Iris pigment epithelial cell (primary cell): ENCODE measurements at places on chromosomes 6 and 20.
A peak's percentile ranks its signal among the peaks of the same experiment; 100 is the strongest.

DNA sequence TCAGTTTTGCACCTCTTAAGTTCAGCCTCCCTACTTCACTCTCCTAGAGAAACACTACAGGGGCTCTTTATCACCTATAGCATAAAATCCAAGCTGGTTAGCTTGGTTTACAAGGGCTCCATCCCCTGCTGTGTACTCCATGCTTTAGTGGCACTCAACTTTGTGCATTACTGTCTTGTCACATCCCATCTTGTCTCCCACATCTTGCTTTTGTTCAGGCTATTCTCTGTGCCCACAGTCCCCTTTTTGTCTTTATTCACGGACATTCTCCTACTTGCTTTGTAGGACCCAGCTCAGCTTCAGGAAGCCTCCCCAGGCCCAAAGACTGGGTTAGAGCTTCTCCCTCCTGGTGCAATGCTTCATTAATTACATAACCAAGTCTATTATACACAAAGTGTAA, 107.9 kb upstream of the SPACA1 start:
- no peak for DNase-seq

DNA sequence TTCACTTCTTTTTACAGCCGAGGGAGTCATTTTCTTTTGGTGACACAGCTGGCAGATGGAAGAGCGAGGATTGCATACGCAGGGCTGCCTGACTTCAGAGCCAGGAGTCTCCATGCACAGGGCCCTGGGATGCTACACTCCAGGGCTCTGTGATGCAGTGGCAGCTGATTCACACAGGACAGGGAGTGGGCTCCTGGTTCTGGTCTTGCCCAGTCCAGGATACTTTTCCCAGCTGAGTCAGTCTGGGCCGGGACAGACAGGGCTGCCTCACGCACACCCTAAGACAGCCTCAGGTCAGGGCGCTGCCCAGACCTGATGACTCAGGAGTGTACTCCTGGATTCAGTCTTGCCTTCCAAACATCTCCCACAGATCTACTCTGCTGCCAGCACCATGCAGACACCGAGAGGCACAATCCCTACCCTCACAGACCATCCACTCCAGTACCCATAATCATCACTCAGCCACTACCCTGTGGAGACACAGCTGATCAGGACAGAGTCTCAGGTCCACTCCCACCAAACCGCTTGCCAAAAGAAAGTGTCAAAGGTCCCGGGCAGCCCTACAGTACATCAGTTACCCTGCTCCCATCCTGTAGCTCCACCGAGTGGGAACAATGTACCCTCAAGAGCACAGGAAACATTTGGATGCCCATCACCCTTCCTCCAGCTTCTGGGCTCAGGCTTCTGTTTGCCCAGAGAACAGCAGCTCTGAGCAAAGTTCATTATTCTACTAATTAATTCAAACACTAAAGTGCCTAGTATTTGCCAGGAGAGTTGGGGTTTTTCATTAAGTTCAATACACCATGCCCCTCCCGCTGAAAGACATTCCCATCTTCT, 11.5 kb downstream of the SDC4 start:
- peak; percentile 88 for DNase-seq

- no peak for DNase-seq
These were observed 102.8 kb downstream of the FYN start for GRCh38 chr6:111770263-111771093.

DNA sequence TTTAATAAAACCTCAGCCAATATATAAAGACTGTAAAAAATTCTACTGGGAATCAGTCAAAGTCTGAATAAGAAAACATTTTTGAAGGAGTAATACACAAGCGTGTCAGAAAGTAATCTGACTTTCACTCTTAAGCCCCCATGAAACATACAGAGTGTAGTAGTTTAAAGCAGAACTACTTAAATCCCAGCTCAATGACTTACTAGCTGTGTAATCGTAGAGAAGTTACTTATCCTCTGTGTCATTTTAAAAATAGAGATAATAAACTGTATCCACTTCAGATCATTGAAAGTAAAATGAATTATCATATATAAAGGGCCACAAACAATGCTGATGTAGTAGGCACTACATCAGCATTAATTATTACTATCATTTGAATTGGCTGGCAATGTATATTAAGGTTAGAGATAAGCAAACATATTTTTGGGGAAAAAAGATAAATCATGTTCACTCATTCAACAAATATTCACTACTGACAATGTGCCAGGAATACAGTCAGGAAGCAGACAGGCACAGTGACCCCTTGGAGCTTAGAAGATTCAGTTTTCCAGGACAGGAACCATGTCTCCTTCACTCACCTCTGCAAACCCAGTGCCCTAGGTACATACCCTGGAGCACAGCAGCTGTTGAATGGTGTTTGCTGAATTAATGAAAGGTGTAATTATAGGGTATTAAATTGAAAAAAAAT, 14.4 kb downstream of the REPS1 start:
- DNase-seq: peak; percentile 68

GRCh38 chr6:13228264-13229204, 99.8 kb downstream of the TBC1D7 start:
- no peak for DNase-seq

DNA sequence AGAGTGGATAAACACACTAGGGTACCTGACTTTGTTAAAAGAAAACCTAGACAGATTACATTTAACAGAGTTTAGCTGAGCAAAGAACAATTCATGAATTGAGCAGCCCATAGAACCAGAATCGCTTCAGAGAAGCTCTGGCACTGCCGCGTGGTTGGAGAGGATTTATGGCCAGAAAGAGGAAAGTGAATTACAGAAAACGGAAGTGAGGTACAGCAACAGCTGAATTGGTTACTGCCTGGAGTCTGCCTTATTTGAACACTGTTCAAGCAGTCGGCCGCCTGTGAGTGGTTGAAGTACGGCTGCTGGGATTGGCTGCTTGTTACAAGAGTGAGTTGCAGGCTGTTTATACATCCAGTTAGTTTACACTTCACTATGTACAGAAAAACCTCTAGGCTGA, 253.8 kb upstream of the CDYL start:
- no peak for DNase-seq

- no peak for DNase-seq
These were observed 18.3 kb downstream of the MPC1 start for GRCh38 chr6:166364456-166364855.

- no peak for DNase-seq
These were observed 1.1 kb downstream of the BMP5 start for GRCh38 chr6:55874316-55874715.

GRCh38 chr20:25022680-25023079, 30.1 kb upstream of the APMAP start:
- DNase-seq: no peak

DNA sequence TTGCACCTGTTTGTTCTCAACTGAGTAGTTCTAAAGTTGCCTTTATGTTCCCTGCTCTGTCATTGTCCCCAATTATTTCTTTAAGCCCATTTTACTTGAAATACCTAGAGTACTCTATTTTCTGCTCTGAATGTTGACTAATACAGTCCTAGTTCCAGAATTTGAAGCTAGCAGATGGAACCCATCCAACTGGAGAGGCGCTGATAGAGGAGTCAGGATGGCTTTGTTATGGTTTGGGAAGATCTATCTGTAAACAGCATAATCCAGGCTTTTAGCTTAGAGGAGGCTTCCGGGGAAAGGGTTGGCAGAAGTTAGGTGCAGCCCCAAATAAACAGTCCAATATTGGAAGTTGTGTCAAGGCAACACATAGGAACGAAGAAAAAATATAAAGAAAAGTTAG, 927.7 kb downstream of the TFAP2A start:
- DNase-seq: peak; percentile 49

GRCh38 chr6:127520066-127520465, 931 bp upstream of the MTCL3 start:
- DNase-seq: peak; percentile 12

GRCh38 chr6:89836639-89837222, 7.1 kb downstream of the CASP8AP2 start:
- DNase-seq: no peak

GRCh38 chr20:50252701-50253100, 62.1 kb downstream of the CEBPB start:
- no peak for DNase-seq

GRCh38 chr20:9062066-9062465, 6.8 kb upstream of the PLCB4 start:
- no peak for DNase-seq

GRCh38 chr20:50731930-50732690, 730 bp downstream of the PARD6B start:
- DNase-seq: no peak

DNA sequence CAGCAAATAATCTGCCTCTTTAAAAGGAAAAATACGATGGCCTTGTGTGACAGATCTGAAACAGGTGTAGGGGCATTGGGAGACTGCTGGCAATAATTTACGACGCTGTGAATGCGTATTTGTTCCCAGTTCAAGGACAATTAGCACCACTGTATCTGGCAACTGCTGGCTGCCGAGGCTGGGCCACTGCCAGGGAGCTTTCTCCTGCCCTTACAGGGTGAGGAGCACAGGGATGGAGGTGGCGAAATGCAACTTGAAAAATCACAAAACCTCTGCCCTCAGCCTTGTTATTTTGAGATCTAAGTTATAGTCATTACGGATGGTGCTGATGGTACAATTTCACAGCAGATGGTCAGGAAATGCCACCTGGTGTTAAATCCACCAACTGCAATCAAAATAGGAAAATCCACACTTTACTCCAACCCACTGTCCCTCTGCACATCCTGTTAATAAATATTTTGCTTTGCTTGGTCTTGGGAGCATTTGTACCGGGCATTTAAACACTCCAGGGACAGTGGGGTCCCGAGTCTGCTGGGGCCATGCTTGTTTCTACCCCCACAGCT, 6.4 kb downstream of the MYLK4 start:
- peak; percentile 21 for DNase-seq

GRCh38 chr6:81766482-81767069, 14.1 kb upstream of the TENT5A start:
- DNase-seq: peak; percentile 93

- no peak for DNase-seq
These were observed 117.4 kb upstream of the HDGFL1 start for GRCh38 chr6:22451962-22452361.

DNA sequence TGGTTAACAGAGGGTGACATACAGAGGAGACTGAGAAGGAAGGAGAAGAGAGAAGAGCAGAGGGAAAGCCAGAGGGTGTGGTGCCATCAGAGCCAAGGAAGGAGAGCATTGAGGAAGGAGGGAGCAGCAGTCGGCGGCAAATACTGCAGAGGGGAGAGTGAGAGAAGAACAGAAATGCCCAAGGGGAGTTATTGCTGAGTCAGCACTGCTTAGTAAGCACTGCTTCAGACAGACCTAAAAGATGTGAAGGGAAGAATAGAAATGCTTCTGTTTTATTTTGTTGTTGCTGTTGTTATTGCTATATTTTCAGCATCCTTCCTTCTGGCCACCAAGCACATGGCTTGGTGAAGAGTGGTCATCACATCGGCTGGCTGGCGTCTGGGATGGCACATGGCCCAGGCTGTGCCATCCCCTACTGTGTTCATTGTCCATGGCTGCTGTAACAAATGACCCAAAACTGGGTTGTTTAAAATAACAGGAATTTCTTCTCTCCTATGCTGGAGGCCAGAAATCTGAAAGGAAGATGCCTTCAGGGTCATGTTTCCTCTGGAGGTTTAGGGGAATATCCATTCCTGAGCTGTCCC, 204.1 kb upstream of the CNR1 start:
- no peak for DNase-seq

DNA sequence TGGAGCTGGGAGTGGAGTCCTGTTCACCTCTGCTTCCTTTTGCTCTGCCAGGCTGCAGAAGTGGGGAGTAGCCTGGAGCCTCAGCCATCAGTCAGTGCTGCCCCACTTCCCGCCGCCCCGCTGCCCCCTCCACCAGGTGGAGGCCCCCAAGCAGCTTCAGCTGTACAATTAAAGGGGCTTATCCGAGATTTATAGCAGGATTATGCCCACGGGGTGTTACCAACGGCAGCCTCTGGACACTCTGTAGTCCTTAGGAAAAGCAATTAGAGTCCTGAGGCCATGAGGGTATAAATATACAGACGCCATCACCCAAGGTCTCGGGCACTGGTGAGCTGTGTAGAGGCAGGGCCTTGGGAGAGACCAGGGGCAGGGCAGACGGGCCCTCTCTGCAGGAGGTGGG, 55.4 kb downstream of the GRM4 start:
- no peak for DNase-seq

DNA sequence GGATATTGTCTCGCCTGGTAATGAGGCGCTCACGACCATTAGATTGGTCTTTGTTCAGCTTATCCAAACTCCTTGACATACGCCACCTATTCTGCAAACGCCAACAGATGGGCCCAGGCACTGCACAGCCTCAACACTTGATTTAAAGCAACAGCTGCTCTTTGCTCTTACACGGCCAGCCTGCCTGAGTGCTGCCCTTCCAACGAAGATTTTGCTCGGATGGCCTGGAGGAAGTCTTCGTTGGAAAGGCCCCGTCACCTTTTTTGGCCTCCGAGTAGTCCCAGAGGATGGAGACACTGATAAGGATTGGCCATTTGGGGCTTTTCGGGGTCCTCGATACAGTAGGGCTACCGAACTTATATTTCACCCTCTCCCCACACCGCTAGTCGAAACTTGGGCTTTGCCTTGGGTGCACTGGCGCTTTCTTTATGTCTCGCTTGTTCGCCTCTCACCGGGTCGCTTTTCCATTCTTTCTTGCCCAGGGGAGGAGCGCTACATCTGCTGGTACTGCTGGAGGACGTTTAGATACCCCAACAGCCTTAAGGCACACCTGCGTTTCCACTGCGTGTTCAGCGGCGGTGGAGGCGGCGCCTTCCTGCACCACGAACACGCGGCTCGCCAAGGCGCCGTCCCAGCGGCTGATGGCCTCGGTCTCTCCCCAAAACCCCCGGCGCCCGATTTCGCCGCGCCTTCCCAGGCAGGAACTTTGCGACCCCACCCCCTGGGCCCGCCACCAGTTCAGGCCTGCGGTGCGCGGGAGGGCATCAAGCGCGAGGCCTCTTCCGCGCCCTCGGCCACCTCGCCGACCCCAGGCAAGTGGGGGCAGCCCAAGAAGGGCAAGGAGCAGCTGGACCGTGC, 6.1 kb downstream of the PRDM13 start:
- no peak for DNase-seq

GRCh38 chr6:83352424-83353061, 78.3 kb downstream of the ME1 start:
- DNase-seq: no peak

GRCh38 chr6:125154118-125154760, 666 bp downstream of the TPD52L1 start:
- no peak for DNase-seq

DNA sequence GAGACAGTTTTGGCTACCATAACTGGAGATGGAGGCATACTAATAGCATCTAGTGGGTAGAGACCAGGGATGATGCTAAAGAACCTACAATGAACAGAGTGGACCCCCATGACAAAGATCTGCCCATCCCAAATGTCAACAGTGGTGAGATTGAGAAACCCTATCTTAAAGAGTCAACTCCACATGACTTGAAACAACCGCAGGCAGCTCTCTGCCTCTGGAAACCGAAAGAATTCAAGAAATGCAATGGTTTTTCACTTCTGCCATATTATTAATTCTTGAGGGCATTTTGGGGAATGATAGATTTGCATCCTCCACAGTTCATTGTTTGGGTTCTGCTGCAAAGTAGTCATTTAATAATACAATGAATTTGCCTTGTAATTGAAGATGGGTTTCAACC, 463.4 kb downstream of the MAFB start:
- DNase-seq: no peak

- DNase-seq: peak; percentile 42
These were observed 51.5 kb upstream of the MTHFD1L start for GRCh38 chr6:150813993-150814359.

GRCh38 chr6:128763599-128764300, 119.2 kb upstream of the LAMA2 start:
- DNase-seq: peak; percentile 4
